Bronchial epithelial cell (primary cell): ENCODE measurements at places on chromosomes 3 and 15. TPM values are rescaled to one million over a fixed set of nuclear protein-coding genes. Genes with fewer than 3 reads are reported as not detected.

Gene TMED3
- 99.9 and 120 TPM in 2 replicates for total RNA-seq

Gene SLC12A8
- 10.9 and 19.2 TPM in 2 replicates for total RNA-seq

Gene OIP5
- total RNA-seq: 0.26 and 0.38 TPM in 2 replicates

Gene NOX5
- under 0.01 TPM in 1 of 2 replicates, not detected in the other for total RNA-seq

Gene RNF7
- 38.4 and 56.9 TPM in 2 replicates for total RNA-seq

Gene ATR
- total RNA-seq: 17.3 and 22.4 TPM in 2 replicates
